Right atrium auricular region (tissue), 2 donors: ENCODE measurements at places on chromosomes 6 and 20. TPM values are rescaled to one million over a fixed set of nuclear protein-coding genes. Genes with fewer than 3 reads are reported as not detected.

DNA sequence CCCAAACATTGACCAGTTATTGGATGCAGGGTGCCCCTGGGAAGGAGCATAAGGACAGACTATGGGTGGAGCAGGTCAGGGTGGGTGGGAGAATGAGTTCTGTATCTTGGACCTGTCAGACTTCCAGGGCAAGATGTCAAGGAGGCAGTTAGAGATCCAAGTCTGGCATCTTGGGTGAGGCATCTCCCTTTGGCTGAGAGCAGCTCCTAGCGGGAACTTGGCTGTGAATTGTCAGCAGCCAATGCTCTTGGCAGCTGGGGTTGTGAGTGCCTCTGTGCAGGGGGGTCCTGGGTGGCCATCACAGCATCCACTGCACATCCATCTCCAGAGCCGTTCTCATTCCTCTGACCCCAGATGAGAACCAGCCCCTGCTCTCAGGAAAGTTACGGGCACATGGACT is 117.0 kb upstream of the MYL9 start:
- no peak for DNase-seq

DNA sequence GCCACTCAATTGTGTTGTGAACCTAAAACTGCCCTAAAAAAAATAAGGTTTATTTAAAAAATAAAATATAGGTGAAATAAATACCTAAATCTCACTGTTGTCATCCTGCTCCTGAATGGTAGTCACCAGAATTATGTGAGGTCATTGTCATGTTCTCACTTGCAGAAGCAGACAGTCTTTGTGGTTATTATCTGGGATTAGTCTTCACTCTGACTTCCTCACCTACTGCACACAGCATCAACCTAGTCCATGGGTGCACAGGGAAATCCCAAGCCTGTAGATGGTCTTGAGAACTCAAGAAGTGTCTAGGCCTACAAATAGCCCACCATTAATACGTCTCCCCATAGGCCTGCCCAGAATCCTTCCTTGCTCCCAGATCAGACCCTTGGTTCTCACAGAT is 97.0 kb downstream of the FOXF2 start:
- no peak for DNase-seq

GRCh38 chr6:149046164-149046821 is 271.2 kb upstream of the TAB2 start:
- no peak for DNase-seq

DNA sequence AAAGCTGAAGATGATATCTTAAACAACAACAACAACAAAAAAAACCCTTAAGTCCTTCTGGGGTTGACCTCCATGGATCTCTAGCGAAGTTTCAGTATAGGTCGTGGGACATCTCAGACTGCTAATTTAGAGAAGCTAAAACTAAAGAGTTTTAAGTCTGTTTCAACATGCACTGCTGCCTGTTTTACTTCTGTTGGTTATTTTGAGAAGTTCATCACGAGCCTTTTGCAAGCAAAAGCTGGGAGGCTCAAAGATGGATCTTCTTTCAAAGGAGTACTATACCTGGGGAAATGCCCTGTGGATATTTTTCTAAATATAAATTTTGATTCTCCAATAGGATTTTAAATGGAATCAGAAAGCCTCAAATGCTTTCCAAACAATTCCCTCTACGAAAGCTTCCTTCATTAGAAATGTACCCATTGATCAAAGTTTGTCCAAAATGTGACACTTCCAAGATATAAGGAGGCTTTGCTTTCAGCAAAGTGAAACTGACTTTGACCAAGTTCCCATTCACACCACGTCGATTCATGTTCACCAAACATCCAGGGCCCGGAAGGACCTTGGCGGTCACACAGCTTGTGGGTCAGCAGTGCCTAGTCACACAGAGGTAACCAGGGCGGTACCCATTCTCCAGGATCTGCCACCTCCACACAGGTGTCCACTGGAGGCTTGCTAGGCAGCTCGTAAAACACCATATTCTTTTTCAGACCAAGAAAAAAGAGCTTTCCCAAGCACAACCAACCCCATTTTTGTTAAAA is 94.7 kb upstream of the QKI start:
- DNase-seq, result no peak

- DNase-seq, result no peak
Measured at GRCh38 chr20:60116128-60116909, 158.1 kb downstream of the CDH26 start.

GRCh38 chr20:14727485-14728150 is 390.2 kb upstream of the FLRT3 start:
- DNase-seq, result no peak

- DNase-seq, result no peak
Measured at GRCh38 chr20:55173601-55174000, 698.2 kb downstream of the DOK5 start.

GRCh38 chr20:4383961-4384360 is 337.7 kb upstream of the PRND start:
- no peak for DNase-seq

GRCh38 chr6:35795453-35796071 is 1.6 kb downstream of the CLPS start:
- no peak for DNase-seq

DNA sequence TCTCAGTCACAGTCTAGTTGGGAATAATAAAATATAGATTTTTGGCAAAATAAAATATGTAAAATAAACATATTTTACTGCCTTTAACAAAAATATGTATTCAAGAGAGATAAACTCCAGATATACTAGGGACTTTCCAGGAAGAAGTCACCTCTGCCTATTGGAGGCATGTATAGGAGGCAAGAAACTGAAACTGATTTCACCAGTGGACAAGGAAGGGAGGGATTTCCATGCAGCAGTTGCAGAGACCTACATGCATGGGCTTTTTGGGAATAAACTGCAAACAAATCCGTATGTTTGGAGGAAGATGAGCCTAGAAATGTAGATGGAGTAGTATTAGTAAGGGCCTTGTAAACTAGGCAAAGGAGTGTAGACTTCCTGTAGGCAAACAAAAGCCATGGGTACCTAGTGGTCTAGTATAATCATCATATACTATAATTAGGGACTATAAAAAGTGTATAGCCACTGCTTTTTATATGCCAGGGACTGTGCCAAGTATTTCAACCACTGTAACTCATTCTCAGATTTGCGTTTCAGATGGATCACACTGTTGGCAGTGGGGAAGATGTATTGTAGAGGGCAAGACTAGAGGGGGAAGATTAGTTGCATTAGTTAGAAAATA is 38.9 kb downstream of the CD109 start:
- DNase-seq, result no peak

- no peak for DNase-seq
Measured at GRCh38 chr6:81940451-81940985, 188.0 kb upstream of the TENT5A start.

DNA sequence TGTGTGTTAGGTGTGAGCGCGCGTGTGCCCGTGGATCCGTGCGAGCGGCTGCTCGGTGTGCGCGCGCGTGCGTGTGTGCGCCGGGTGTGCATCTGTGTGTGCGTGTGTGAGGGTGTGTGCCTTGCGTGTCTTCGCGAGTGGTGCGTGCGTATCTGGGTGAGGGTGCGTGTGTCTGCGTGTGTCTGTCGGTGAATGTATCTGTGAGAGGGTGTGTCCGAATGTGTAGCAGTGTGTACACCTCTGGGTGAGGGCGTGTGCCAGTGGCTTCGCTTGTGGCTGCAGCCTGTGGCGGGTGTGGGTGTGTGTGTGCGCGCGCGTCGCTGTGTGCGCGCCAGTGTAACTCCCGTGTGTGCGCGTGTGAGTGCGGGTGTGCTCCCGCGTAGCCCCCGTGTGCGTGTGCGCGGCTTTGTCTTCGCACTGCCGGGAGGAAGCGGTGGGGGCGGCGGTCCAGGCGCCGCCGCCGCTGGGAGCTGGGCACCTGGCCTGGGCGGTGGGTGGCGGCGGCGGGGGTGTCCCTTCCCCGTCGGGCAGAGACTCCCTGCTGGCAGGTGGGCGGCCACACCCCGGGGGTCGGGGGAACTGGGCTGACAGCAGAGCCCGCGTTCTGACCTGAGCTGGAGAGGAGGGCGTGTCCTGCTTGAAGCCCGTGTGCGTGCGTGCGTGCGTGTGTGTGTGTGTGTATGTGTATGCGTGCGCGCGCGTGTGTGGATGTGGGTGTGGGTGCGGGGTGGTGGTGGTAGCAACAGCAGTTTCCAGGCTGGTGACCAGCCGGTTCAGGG is 61.3 kb upstream of the EPB41L1 start:
- no peak for DNase-seq

DNA sequence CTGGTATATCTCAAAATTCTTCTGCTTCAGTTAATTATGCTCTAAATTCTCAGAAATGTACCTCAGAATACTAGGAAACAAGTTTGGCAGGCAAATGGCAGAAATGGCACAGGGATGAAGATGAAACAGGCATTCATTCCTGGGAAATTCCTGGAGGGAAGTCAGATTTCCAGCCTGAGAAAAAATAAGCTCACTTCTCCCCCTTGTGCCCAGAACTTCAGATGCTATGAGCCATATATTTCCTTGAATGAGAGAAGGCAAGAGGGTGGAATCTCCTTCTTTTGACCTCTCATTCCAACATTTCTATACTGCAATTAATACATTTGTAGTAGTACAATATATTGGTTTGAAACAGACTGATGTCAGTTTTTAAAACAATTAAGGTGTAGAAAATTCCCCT is 22.8 kb downstream of the RGS17 start:
- DNase-seq, result no peak

DNA sequence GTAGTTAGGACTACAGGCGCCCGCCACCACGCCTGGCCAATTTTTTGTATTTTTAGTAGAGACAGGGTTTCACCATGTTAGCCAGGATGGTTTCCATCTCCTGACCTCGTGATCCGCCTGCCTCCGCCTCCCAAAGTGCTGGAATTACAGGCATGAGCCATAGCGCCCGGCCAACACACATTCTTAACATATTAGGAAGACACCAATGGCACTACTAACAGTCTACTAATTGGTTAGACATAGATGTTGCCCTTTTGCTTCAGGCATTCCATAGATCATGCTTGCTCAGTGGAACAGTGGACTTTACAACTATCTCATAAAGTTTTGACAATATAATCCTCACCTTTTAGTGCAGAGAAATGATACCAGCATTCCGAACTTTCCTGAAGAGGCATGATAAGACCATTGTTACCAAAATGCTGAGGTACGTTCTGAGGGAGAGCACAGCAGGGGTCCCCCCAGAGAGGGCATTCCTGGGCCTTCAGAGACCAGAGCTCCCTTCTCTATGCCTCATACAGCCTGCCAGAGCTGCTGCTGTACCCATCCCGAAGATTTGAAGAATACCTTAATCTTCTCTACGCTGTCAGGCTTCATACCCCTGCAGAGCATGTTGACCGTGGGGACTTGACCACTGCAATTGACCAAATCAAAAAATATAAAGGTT is 89.4 kb downstream of the ECT2L start:
- DNase-seq, result no peak

The TXNDC5 gene
- 82.0 TPM for total RNA-seq

The GHRH gene
- total RNA-seq, result 1.5 TPM

The TCF21 gene
- total RNA-seq, result 7.5 TPM

The ZFP57 gene
- total RNA-seq, result 12.6 TPM

The KCNG1 gene
- total RNA-seq, result 0.70 TPM
